ENCODE measurements at places on chromosomes 3 and 15.

GRCh38 chr3:164879201-164879600 is 199.1 kb downstream of the SI start:
- DNase-seq, result no peak

DNA sequence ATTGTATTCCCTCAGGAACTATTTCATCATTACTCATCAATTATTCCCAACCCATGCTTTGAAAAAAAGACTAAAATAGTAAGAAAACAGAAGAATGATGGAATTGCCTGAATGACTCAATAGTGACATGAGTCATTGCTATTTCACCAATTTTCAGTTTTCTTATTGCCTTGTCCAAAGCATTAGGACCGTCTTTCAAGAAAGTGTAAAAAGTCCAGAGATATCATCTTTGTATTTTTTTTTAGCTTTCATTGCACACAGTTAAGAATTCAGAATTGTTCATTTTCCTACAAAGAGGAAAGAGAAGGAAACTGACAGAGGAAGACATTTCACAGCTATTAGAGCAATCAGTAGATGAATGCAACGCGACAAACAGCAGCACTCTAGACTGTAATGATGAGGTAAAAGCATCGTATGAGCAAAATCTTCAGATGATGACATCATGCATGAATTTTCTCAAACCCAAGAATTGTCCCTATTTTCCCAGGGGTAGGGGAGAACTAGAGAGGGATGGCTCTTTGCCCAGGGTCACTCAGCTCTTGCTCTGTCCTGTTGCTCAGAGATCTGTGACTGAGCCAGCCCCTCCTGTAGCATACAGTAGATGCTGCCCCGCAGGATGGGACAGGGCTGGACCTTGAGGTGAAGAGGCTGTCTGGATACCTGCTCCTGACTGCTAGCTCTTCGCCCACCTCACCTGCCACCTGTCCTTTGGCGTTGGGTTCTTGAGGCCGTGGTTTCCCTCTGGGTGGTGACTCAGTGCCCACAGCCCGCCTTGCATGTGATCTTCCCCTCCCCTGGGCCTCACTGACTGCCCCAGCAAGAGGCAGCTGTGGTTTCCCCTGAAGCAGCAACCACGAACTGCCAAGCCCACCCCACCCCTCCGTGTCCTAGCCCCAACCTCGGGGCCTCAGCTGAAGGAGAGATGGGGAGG is 84.8 kb downstream of the PPCDC start:
- peak; percentile 27 for DNase-seq

DNA sequence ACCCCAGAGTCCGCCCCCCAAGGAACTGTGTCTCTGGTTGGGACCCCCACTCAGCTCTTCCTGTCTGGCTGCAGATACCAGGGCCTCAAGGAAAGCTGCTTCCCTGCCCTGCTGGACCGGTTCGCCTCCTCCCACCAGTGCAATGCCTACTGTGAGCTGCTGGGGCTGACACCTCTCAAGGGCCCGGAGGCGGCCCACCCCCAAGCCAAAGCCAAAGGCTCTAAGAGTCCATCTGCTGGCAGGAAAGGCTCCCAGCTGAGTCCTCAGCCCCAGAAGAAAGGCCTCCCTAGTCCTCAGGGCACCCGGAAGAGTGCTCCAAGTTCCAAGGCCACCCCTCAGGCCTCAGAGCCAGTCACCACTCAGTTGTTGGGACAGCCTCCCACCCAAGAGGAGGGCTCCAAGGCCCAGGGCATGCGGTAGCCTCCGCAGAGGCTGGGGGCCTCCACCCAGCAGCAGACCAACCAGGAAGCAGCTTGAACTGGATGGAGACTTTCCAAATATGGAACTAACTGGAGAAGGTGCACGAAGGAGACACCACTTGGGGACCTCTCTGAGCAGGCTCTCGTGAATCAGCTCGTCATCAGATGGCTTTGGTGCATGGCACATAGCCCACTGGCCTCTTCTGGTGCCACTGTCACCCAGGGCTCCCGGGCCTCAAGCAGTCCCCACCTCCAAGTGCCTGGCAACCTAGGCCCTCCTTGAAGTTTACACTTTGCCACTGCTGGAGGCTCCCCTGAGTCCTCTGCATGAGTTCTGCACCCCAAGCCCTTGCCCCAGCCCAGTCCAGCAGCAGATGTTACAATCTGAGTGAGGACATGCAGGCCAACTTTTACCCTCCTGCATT is 16.2 kb upstream of the SLC28A1 start:
- DNase-seq, result no peak

- DNase-seq, result no peak
These were observed 26.0 kb upstream of the PEX5L start for GRCh38 chr3:180062771-180063170.

DNA sequence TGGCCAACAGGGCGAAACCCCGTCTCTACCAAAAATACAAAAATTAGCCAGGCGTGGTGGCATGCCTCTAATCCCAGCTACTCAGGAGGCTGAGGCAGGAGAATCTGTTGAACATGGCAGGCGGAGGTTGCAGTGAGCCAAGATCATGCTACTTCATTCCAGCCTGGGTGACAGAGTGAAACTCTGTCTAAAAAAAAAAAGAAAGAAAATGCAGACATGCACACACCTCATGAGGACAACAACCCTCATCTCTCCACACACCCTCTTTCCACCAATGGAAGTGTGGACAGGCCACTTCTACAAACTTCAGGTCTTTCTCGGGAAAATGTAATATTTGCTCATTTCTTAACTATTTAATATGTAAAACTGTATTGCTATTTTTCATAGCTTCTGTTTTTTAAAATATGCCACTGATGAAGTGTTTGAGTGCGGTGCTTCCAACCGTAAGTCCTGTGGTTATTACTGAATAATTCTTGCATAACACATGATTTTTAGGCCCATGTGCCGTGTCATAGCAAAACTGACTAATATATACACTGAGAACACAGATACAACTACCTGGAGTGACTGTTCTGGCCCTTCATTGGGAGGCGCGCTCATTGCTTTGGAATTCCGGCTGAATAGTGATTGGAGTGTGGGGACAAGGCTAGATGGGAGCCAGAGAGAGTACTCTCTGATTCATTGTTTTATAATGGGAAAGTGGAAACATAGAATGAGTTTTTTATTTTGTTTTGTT is 23.1 kb downstream of the LRRC31 start:
- no peak for DNase-seq

DNA sequence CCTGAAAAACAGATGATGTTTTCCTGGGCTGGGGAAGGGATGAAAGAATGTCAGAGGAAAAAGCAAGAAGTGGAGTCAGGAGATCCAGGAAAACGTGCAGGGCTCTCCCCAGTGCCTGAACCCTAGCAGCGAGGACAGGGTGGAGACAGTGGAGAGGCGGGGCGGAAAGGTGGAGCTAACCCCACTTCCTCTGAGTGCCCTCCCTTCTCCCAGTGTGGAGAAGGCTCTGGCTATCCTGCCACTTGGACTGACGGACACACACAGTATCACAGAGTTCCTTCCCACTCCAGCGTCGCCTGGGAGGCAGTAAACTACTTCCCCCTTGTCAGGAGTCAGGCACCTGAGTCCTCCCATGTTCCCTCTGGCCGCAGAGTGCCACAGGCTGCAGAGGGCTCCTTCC is 125.3 kb upstream of the CHRNA7 start:
- DNase-seq, result no peak

GRCh38 chr15:34714476-34715121 is 40.2 kb downstream of the GJD2 start:
- no peak for DNase-seq

DNA sequence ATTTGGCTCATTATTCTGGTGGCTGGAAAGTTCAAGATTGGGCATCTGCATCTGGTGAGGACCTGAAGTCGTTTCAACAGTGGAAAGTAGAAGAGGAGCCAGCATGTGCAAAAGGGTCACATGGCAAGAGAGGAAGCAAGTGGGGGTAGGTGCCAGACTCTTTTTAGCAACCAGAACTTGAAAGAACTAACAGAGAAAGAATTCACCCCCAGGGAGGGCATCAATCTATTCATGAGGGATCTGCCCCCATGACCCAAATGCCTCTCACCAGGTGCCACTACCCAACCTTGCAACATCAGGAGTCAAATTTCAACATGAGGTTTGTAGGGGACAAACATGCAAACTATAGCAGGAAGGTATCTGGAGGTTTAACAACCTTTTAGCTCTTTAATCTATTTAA is 10.3 kb upstream of the RYK start:
- DNase-seq, result no peak

GRCh38 chr15:85421116-85421925 is 40.9 kb downstream of the AKAP13 start:
- no peak for DNase-seq

GRCh38 chr3:128310286-128311058 is 156.2 kb downstream of the DNAJB8 start:
- DNase-seq, result no peak

DNA sequence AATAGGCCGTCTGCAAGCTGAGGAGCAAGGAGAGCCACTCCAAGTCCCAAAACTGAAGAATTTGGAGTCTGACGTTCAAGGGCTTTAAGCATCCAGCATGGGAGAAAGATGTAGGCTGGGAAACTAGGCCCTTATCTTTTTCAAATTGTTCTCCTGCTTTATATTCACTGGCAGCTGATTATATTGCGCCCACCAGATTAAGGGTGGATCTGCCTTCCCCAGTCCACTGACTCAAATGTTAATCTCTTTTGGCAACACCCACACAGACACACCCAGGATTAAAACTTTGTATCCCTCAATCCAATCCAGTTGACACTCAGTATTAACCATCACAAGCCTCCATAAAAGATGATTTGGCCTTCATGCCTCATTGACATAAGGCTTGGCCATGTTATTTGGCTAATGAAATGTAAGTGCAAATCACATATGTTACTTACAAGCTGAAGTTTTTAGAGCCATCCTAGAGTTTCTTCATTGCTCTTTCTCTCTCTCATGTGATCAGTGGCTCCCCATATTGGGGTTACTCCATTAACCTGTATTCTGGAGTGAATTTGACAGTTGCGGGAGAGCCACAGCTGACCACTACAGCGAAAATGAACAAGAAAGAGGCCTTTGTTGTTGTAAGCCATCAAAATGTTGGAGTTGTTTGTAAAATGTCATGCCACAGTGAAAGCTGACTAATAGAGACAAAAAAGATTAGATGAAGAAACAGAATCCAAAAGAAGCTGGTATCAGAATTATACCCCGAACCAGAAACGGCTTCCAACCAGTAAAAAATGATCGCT is 61.7 kb downstream of the GBE1 start:
- DNase-seq, result no peak

- no peak for DNase-seq
These were observed 83.9 kb upstream of the PROK2 start for GRCh38 chr3:71868876-71869275.

GRCh38 chr15:63255489-63255990 is 21.9 kb upstream of the APH1B start:
- no peak for DNase-seq

DNA sequence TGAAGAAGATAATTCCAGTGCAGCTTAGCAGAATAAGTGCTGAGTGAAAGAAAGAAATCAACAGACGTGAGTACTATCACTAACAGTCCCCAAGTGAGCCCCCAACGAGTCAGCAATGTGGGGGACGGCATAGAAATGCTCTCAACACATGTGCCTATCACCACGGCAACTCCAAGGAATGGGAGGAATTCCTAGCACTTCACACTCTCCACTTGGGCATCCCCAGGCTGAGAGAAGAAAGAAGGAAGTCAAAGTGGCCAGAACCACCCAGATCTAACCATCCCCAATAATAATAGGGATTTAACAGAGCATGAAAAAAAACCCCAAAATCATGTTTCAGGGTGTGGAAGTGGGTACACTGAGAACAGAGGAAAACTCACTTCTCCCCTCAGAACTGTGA is 29.3 kb upstream of the CPNE4 start:
- DNase-seq, result no peak

DNA sequence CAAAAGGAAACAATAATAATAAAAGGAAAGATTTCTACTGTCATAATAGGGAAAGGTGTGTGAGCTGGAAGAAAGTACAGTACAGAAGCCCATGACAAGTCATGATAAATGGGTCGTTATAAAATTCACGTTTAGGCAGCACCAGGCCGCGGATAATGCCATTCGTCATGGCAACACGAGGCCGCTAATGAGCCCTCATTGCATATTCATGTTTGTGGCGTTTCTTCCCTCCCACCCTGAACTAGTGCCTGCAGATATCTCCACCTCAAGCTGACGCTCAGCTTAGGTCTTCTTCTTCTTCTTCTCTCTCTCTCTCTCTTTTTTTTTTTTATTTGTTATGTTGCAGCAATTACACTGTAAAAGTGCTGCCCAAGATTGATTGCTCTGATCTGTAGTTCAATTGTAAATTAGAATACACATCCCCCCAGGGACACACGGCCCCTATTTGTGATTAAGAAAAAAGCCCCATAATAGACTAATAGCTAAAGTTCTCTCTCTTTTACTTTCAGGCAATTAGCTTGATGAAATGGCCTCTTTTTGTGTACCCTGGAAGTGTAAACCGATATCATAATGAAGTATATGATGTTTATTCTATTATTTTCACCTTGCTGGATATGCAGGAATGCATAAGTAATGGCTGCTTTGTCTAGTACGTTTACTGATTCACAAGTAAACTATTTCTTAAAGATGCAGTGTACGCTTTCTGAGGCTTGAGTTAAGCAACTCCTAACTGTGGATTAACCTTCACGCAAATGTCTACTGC is 61.9 kb upstream of the NR2F2 start:
- no peak for DNase-seq

DNA sequence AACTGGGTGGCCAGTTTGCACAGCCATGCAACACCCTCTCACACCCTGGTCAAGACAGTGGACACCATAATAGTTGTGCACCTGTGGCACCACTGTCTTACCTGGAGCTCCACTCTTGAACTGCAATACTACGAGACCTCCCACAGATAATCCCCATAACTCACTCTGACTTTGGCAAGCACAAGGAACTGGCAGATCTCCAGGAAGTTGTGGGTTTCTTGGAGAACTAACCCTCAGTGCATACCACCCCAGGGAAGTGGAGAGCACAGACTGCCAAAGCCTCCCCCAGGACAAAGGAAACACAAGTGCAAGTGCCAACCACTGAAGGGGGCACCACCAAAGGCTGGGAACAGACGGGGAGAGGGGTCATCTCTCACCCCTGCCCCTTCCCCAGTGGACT is 318.6 kb downstream of the SUCLG2 start:
- DNase-seq, result no peak

GRCh38 chr3:44252332-44252959 is 10.8 kb downstream of the TOPAZ1 start:
- DNase-seq, result no peak

- DNase-seq, result no peak
These were observed 74.1 kb downstream of the CHL1 start for GRCh38 chr3:270688-271087.

GRCh38 chr15:80750575-80750974 is 28.6 kb upstream of the CEMIP start:
- no peak for DNase-seq

DNA sequence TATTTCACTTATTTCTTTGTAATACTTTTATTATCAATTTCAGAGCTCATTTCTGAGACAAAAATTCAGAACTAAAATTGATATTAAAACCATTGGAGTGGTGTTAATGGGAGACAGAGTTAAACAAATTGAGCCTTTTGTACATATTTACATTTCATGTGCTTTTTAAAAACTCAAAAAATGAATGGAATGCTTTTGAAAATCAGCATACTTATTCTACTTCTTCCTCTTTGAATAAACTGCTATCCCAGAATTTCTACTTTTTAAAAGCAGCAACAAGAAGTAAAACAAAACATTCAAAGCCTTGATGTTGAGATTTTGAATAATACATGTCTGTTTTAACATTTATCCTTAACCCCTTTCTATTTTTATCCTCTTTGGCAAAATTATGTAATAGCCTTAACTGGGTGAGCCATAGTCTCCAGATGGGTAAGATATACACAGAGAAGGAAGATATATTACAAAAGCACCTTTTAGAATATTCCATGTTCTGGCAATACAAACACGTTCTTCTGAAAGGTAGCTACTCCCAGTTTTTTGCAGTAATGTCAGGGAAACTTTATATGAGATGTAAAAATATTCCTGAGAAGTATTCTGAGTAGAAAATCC is 123.6 kb downstream of the MBNL1 start:
- no peak for DNase-seq

Data from activated CD4-positive, alpha-beta T cell treated with anti-CD3 and anti-CD28 coated beads for 4 hours (primary cell).